ENCODE measurements at places on chromosomes 4 and X.

DNA sequence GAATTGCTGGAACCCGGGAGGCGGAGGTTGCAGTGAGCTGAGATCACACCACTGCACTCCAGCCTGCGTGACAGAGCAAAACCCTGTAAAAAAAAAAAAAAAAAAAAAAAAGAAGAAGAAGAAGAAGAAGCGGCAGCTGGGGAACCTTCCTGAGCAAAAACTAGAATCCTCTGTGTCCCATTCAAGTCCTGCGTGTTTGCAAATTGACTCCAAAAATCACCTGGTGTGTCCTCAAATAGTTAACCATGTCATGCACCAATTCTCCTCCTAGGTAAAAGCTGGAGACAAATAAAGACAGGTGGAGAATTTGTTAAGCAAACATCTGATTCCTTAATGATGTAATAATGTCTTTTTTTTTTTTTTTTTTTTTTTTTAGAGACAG, 31.9 kb upstream of the ASMTL start:
- DNase-seq: no peak

DNA sequence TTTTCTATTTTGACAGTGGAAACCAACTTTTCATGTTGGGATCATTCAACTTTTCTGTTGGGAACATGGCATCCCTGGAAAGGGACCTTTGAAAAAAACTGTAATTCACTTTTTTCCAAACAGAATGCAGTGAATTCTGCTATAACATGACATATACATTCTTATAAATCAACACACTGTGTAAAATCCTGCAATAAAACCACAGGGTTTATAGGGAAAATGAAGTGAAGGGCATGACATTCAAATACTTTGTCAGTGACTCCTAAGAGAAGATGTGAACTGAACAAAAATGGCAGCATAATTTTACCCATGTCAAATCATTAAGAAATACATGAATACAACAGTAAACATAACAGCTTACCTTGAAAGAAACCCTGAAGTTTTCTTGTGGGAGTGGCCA, 264.5 kb upstream of the ANKRD50 start:
- no peak for DNase-seq

GRCh38 chr4:5940470-5941203, 47.8 kb upstream of the CRMP1 start:
- no peak for DNase-seq

GRCh38 chr4:99591757-99592156, 17.1 kb downstream of the MTTP start:
- no peak for DNase-seq
